Gastrocnemius medialis (tissue), 4 donors: ENCODE measurements at places on chromosomes 12 and 14. TPM values are rescaled to one million over a fixed set of nuclear protein-coding genes. Genes with fewer than 3 reads are reported as not detected.

DNA sequence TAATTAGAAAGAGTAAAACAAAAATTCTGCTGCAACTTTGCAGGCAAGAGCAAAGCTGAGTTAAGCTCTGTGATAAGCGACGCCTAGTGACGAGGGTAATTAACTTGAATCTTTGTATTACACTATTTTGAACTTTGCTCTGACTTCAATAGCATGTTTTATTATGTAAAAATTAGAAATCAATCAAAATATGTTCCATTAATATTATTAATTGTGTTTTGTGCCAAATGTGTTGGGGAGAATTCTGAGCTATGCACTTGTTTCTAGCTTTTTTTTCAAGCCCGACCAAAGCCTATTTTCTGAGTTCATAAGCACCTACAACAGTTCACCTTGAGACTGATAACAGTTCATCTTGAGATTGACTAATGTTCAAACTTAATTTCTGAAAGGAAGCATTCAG, 90.1 kb upstream of the PDE3A start:
- H3K27ac ChIP-seq = no peak overlapping the region
- no peak for DNase-seq
- H3K4me1 ChIP-seq = peaks cover 6% of the 10 kb centered on the region
- H3K4me3 ChIP-seq = no peak overlapping the region
- H3K36me3 ChIP-seq = no peaks in the 10 kb centered on the region
- H3K27me3 ChIP-seq = no peaks in the 10 kb centered on the region

DNA sequence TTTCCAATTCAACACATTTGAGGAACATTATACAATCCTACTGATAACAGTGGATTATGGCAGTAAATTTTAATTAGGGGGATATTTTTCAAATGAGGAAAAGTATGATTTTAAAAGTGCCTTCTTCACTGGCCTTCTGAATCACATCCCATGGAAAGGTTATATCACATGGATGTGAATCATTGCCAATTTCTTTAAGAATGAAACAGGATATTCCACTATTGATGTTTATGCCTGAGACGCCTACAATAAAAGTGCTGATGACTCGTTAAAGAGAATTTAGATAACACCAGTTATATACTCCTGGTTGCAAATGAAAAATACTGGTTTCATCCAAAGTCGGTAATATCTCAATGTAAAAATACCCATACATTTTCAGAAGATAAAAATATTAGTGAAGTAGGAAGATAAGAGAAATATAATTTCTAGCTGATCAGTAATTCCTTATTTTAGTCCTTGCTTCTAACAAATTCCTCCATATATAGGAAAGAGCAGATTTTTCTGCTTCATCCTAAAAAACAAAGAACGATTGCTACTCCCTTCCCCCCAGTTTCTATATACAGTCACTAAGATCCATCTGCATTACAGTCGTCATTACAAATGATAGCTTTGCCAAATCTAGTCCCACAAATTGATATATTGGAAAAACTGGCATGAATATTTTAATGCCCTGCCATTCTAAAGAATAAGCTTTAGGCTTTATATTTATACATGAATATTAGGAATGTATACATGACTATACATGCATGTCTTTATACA, 139.5 kb upstream of the SOX5 start:
- no peak overlapping the region for H3K4me3 ChIP-seq
- H3K27ac ChIP-seq = no peak overlapping the region
- no peaks in the 10 kb centered on the region for H3K36me3 ChIP-seq
- H3K4me1 ChIP-seq = no peaks in the 10 kb centered on the region
- no peaks in the 10 kb centered on the region for H3K27me3 ChIP-seq

- DNase-seq = peak; percentile 98
- H3K36me3 ChIP-seq = no peaks in the 10 kb centered on the region
- peak overlapping the region; percentile 91 for H3K27ac ChIP-seq
- no peaks in the 10 kb centered on the region for H3K27me3 ChIP-seq
Measured at GRCh38 chr14:21038441-21039422, 3.4 kb upstream of the RNASE7 start.

- no peaks in the 10 kb centered on the region for H3K36me3 ChIP-seq
- no peaks in the 10 kb centered on the region for H3K4me1 ChIP-seq
- H3K27ac ChIP-seq = no peak overlapping the region
- H3K4me3 ChIP-seq = no peak overlapping the region
- peaks cover 3% of the 10 kb centered on the region for H3K27me3 ChIP-seq
- DNase-seq = no peak
Measured at GRCh38 chr12:113683574-113683973, 211.9 kb upstream of the LHX5 start.

DNA sequence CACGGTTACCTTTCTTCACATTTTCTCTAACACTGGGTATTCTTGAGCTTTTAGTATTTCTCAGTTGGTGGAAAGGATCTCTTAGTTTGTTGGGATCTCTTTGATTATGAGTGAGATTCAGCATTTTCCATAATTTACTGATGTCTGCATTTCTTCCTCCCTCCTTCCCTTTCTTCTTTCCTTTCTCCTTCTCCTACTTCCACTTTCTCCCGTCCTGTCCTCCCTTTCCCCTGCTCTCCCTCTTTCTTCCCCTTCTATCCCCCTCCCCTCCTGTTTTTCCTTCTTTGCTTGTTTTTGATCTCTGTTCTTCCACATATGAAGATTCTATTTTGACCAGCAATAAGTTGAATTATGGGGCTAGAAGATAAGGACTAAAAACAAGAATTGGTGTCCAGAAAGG, 66.9 kb downstream of the FUT8 start:
- no peaks in the 10 kb centered on the region for H3K27me3 ChIP-seq
- no peaks in the 10 kb centered on the region for H3K36me3 ChIP-seq
- no peak overlapping the region for H3K27ac ChIP-seq

DNA sequence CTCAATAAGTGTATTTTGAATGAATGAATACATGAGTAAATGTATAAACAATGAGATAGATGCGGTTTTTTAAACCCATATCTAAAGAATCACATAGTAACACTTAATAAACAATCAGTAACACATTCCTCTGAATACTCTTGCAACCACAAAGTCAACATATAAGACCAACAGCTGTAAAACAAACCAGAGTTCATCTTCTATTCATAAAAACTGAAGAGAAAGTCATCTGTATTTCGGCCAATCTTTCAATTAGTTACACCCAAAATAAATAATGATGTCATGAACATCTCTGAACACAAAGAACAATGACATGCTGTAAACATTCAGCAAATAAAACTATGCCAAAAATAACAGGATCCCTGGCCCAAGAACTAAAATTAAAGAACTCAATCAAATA, 47.2 kb downstream of the ARMH4 start:
- H3K27me3 ChIP-seq = no peaks in the 10 kb centered on the region
- H3K36me3 ChIP-seq = no peaks in the 10 kb centered on the region
- H3K27ac ChIP-seq = peak overlapping the region; percentile 62
- H3K4me1 ChIP-seq = no peaks in the 10 kb centered on the region

DNA sequence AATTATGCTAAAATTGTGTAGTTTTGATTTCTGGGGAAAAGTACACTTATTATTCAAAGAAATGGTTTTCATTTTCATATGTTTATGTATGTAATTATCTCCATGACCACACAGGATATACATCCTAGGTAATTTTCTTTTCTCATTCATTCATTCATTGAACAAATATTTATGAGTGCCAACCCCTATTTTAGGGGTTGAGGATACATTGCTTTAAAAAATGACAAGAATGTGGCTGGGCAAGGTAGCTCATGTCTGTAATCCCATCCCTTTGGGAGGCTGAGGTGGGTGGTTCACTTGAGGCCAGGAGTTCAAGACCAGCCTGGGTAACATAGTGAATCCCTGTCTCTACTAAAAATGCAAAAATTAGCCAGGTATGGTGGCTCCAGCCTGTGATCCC, 40.9 kb downstream of the SGPP1 start:
- H3K27ac ChIP-seq = no peak overlapping the region
- no peaks in the 10 kb centered on the region for H3K4me1 ChIP-seq
- no peaks in the 10 kb centered on the region for H3K36me3 ChIP-seq

GRCh38 chr14:100590726-100591452, 3.7 kb upstream of the BEGAIN start:
- peaks cover 31% of the 10 kb centered on the region for H3K27me3 ChIP-seq
- no peaks in the 10 kb centered on the region for H3K36me3 ChIP-seq
- no peaks in the 10 kb centered on the region for H3K4me1 ChIP-seq
- no peak overlapping the region for H3K4me3 ChIP-seq

GRCh38 chr12:96414637-96415036, 14.4 kb upstream of the CDK17 start:
- H3K27ac ChIP-seq = no peak overlapping the region
- H3K27me3 ChIP-seq = no peaks in the 10 kb centered on the region
- no peaks in the 10 kb centered on the region for H3K4me1 ChIP-seq
- H3K4me3 ChIP-seq = no peak overlapping the region

DNA sequence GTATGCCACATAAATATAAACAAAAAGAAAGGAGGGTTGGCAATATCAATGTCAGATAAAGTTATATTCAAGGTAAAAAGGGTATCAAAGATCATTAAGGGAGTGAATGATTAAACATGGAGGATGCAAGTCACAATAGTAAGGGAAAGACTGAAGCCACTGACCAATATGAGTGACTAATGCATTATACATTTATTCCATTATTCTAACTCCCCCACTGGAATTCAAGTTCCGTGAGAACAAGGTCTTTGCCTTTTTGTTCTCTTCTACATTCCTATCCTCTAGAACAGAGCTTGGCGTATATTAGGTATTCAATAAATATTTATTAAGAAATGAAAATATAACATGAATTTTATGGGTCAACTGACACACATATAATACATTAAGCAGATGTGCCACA, 30.7 kb downstream of the MAP4K5 start:
- no peaks in the 10 kb centered on the region for H3K36me3 ChIP-seq
- no peak for DNase-seq
- H3K27me3 ChIP-seq = no peaks in the 10 kb centered on the region
- peaks cover 6% of the 10 kb centered on the region for H3K4me1 ChIP-seq
- no peak overlapping the region for H3K4me3 ChIP-seq
- H3K27ac ChIP-seq = no peak overlapping the region

DNA sequence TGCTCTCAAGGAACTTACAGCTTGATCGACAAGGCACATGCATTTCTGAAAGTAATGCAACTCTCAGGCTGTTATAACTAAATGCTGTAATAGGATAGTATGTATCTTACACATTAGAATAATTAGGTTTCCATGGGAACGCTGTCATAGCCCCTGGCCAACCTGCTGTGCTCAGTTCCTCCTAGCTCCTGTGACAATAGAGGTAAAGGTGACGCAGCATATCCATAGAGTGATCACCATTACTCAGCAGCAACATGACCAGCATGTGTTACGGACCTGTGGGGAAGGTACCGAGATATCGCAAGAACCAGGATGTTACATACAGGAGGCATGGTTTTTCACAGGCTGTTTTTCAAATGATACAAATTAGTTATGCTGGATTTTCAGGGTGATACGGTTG, 150.7 kb downstream of the CAND1 start:
- no peaks in the 10 kb centered on the region for H3K36me3 ChIP-seq
- no peak overlapping the region for H3K4me3 ChIP-seq
- no peak for DNase-seq
- no peak overlapping the region for H3K27ac ChIP-seq
- H3K4me1 ChIP-seq = peaks cover 8% of the 10 kb centered on the region
- H3K27me3 ChIP-seq = no peaks in the 10 kb centered on the region

GRCh38 chr14:66530526-66530925, 22.6 kb downstream of the GPHN start:
- no peaks in the 10 kb centered on the region for H3K4me1 ChIP-seq
- no peak overlapping the region for H3K27ac ChIP-seq
- H3K27me3 ChIP-seq = no peaks in the 10 kb centered on the region
- no peak overlapping the region for H3K4me3 ChIP-seq
- no peaks in the 10 kb centered on the region for H3K36me3 ChIP-seq
- DNase-seq = no peak

- no peaks in the 10 kb centered on the region for H3K36me3 ChIP-seq
- peaks cover 8% of the 10 kb centered on the region for H3K4me1 ChIP-seq
- no peak overlapping the region for H3K27ac ChIP-seq
- H3K27me3 ChIP-seq = no peaks in the 10 kb centered on the region
- DNase-seq = no peak
Measured at GRCh38 chr12:11771356-11771755, 121.9 kb downstream of the ETV6 start.

DNA sequence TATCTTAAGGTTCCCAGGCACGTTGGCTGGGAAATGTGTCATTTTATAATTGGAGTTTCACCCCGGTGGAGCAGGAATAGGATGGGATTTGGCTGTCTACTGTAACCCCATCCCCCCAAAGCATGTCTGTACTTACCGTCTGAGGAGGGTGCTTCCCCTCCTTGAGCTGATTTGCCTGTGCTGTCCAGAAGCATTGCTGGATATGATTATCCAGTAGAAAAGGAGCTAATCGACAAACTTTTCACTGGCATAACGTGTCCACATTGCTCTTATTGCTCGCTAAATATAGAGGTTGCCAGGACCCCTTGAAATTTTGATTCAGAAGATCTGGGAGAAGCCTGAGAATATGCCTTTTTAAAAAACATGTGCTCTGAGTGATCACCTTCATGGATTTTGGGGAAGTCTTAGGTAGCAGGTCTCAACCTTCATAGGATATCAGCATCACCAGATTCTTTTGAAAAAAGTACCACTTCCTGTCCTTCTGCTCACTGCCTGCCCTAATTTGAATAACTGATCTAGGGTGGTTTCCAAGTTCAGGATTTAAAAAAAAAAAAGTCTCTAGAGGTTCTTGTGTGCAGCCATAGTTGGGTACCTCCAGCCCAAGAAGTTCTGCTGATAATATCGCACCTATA, 80.4 kb upstream of the KCNA1 start:
- no peaks in the 10 kb centered on the region for H3K4me1 ChIP-seq
- DNase-seq = no peak
- H3K36me3 ChIP-seq = no peaks in the 10 kb centered on the region
- no peak overlapping the region for H3K4me3 ChIP-seq
- H3K27ac ChIP-seq = no peak overlapping the region

DNA sequence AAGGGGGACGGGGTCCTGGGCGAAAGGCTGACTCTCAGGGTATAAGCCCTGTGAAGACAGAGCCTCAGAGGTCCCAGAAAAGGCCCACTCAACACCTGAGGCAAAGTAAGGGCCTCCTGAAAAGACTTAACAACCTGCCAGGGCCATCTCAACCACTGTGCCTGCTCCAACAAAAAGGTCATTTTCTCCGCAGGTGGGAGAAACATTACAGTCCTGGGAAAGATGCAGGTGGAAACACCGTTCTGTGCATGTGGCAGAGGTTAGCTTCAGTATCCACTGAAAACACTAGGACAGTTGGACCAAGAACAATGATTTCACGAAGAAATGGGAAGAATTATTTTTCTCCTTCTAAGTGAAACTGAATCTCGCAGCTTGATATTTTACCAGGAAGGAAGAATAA, 50.9 kb downstream of the CCDC88C start:
- H3K36me3 ChIP-seq = no peaks in the 10 kb centered on the region
- H3K4me1 ChIP-seq = no peaks in the 10 kb centered on the region
- no peak overlapping the region for H3K27ac ChIP-seq
- no peaks in the 10 kb centered on the region for H3K27me3 ChIP-seq

GRCh38 chr12:98073610-98074009, 441.8 kb upstream of the TMPO start:
- H3K27me3 ChIP-seq = no peaks in the 10 kb centered on the region
- H3K27ac ChIP-seq = no peak overlapping the region
- H3K4me3 ChIP-seq = no peak overlapping the region
- no peaks in the 10 kb centered on the region for H3K4me1 ChIP-seq
- DNase-seq = no peak

ASCL4 gene
- not detected for total RNA-seq

RAB3IP gene
- 19.3 TPM for total RNA-seq

WNT1 gene
- total RNA-seq = not detected

CCDC197 gene
- total RNA-seq = not detected

PRICKLE1 gene
- total RNA-seq = 1.6 TPM

RPL6 gene
- 915 TPM for total RNA-seq

NPFF gene
- not detected for total RNA-seq

ALX1 gene
- not detected for total RNA-seq
